T-cell (primary cell): ENCODE measurements at places on chromosomes 3 and 15. TPM values are rescaled to one million over a fixed set of nuclear protein-coding genes. Genes with fewer than 3 reads are reported as not detected.
A peak's percentile ranks its signal among the peaks of the same experiment; 100 is the strongest.

The MRAS gene
- total RNA-seq, result 0.49 TPM

The VPS8 gene
- 95.6 TPM for total RNA-seq

The HOMER2 gene
- total RNA-seq, result 7.3 TPM

The MYL3 gene
- total RNA-seq, result not detected

The AGBL1 gene
- not detected for total RNA-seq

DNA sequence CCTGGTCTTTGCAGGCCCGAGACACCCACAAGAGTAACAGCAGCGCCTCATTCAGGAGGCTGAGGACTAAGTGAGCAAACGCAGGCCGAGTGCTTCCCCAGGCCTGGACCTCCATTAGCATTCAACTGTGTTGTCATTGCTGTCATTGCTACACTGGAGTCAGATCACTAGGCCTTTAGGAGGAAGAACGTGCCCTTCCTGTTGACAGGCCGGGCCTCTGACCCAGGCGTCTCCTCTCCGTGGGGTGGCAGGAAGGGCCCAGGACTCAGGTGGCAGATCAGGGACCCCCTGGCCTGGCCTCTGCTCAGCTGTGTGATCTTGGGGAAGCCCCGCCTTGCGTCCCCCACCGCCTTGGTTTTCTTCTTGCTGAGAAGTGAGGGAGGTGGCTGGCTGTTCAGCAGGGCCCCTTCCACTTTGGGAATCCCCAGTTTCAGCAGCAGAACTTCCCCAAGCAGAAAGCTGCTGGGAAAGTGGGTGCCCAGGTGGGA, 19.1 kb downstream of the ZDHHC19 start:
- H3K27me3 ChIP-seq, result no peaks in the 10 kb centered on the region
- peak overlapping the region; percentile 84 for H3K27ac ChIP-seq
- DNase-seq, result peak; percentile 61
- H3K4me1 ChIP-seq, result peaks cover 52% of the 10 kb centered on the region
- H3K36me3 ChIP-seq, result no peaks in the 10 kb centered on the region
- H3K4me3 ChIP-seq, result peak overlapping the region; percentile 5

DNA sequence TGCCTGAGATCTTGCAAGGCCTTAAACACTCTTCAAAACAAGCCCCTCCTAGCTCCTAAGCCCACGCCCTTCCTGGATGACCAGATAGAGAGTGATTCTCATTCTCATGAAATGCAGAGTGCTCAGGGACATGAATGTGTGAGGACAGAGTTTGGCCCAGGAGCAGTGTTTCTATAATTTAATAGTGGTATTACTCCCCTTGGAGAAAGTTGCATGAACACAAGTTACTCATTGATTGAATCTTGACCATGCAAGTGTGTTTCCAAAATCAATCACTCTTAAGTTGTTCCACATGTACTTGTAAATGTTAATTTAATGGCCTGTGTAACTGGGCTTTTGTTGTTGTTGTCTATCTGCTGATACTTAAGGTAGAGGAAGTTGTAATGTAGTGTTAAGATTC, 181.6 kb downstream of the ADAMTSL3 start:
- H3K27me3 ChIP-seq, result peaks cover 2% of the 10 kb centered on the region
- no peak overlapping the region for H3K27ac ChIP-seq
- H3K4me1 ChIP-seq, result no peaks in the 10 kb centered on the region
- no peaks in the 10 kb centered on the region for H3K36me3 ChIP-seq
- DNase-seq, result no peak

DNA sequence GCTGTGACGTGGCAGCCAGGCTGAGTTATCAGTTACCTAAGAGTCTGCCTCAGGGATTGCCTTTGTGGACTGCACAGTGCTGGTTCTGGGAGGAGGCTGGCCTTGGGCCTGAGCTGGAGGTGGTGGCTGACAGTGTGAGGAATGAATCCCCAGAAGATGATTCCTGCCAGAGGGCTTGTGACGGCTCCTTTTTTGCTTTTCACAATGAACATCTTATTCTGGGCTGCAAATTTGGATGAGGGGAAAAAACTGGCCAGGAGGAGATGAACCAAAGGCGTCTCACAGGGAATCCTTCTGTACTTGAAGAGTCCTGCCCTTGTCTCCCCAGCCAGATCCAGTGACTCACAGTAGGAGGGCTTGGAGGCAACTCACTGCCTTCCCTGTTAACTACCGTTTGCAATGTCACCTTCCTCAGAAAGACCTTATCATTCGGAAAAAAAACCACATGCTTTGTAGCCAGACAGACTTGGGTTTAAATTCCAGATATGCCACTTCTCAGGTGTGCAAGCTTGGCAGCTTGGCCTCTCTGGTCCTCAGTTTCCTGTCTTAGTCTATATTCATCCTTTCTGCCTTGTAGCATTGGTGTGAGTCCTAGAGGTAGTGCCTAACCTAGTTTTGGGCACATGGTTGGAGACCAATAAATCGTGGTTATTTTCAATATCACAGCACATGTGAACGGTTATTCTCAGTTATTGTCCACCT, 19.1 kb downstream of the ST6GAL1 start:
- H3K4me3 ChIP-seq, result no peak overlapping the region
- no peak overlapping the region for H3K27ac ChIP-seq
- peaks cover 5% of the 10 kb centered on the region for H3K4me1 ChIP-seq
- DNase-seq, result no peak
- peaks cover 4% of the 10 kb centered on the region for H3K36me3 ChIP-seq

DNA sequence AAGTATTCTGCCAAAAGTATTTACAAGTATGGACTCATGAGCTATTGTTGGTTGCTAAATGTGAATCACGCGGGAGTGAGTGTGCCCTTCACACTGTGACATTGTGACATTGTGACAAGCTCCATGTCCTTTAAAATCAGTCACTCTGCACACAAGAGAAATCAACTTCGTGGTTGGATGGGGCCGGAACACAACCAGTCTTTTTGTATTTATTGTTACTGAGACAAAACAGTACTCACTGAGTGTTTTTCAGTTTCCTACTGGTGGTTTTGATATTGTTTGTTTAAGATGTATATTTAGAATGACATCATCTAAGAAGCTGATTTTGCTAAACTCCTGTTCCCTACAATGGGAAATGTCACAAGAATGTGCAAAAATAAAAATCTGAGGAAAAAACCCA, 30.3 kb downstream of the SYNM start:
- H3K27me3 ChIP-seq, result no peaks in the 10 kb centered on the region
- no peak overlapping the region for H3K27ac ChIP-seq
- no peaks in the 10 kb centered on the region for H3K4me1 ChIP-seq
- H3K36me3 ChIP-seq, result no peaks in the 10 kb centered on the region
- H3K4me3 ChIP-seq, result no peak overlapping the region

DNA sequence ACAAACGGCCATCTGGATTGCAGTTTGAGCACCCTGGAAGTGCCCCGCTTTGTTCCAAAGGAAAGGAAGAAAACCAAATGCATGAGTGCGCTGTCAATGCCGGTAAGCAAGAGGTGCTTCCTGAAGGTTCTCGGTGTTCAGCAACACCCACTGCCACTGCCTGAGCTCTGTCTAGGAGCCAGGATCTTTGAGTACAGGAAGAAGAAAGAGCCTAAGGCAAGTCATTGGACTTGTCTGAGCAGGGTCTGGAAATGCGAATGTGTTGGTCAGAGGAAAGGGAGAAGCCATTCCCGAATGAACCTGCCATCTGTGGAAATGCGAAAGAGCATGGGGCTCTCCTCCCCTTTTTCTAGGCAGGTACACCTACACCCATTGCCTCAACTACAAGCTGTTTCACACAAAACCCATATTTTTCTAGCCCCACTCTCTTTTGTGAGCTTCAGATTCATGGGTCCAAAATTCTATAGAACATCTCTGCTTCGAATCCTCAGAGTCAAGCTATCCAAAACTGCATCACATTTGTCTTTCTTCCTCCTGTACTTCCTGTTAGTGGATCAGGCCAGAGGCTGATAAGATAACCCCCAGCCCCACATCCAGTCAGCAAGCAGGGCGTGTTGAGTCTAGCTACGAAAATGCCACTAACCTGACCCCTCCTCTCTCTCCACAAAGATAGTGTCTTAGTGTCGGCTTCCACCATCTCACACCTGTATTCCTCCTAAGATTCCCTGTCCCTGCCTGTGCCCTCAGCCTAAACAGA, 55.6 kb upstream of the C15orf61 start:
- no peaks in the 10 kb centered on the region for H3K27me3 ChIP-seq
- no peak for DNase-seq
- no peaks in the 10 kb centered on the region for H3K36me3 ChIP-seq
- no peaks in the 10 kb centered on the region for H3K4me1 ChIP-seq
- no peak overlapping the region for H3K4me3 ChIP-seq
- H3K27ac ChIP-seq, result no peak overlapping the region

GRCh38 chr15:100665570-100665969, 63.2 kb downstream of the ASB7 start:
- no peaks in the 10 kb centered on the region for H3K27me3 ChIP-seq
- H3K36me3 ChIP-seq, result no peaks in the 10 kb centered on the region
- no peaks in the 10 kb centered on the region for H3K4me1 ChIP-seq
- no peak overlapping the region for H3K27ac ChIP-seq
- H3K4me3 ChIP-seq, result no peak overlapping the region

GRCh38 chr3:190443257-190443656, 6.4 kb downstream of the TMEM207 start:
- DNase-seq, result no peak
- H3K4me1 ChIP-seq, result peaks cover 9% of the 10 kb centered on the region
- H3K36me3 ChIP-seq, result no peaks in the 10 kb centered on the region
- no peaks in the 10 kb centered on the region for H3K27me3 ChIP-seq
- H3K27ac ChIP-seq, result no peak overlapping the region
- H3K4me3 ChIP-seq, result no peak overlapping the region

GRCh38 chr3:170355738-170356595, 1.5 kb upstream of the SKIL start:
- no peaks in the 10 kb centered on the region for H3K36me3 ChIP-seq
- peak overlapping the region; percentile 78 for H3K27ac ChIP-seq
- no peaks in the 10 kb centered on the region for H3K27me3 ChIP-seq
- peak overlapping the region; percentile 66 for H3K4me3 ChIP-seq
- no peak for DNase-seq

DNA sequence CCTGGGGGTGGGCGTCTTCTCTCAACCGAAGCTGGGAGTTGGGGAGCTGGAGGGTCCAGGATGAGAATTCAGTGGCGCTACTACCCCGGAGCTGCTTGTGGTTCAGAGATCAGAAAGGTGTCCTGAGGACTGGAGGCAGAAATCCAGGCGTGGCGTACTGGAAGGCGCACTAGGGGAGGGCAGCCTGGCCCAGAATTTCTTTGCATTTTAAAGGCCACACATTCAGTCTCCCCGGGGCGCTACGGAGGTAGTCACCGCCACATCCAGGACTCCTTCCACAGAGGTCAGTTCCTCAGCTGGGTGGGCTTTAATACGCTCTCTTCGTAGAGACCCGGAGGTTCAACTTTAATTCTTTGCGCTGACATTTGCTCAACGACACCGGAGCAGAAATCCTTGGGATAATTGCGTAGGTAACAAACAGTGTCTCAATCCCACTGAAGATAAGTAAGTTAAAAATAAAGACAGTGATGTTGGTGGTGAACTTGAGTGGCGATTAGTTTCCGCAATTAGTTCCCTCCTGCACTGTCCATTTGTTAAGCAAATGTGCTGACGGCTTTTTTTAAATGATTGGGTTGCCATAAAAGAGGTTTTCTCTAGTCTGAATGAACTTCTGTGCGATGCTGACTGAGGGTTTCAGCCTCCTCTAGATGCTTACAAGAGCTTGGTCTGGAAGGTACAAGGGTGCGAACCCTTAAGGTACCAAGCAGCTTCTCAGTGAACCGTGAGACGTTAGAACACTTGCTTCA, 535 bp downstream of the MCTP2 start:
- H3K27me3 ChIP-seq, result no peaks in the 10 kb centered on the region
- H3K4me1 ChIP-seq, result peaks cover 26% of the 10 kb centered on the region
- DNase-seq, result no peak
- H3K36me3 ChIP-seq, result no peaks in the 10 kb centered on the region
- peak overlapping the region; percentile 72 for H3K4me3 ChIP-seq

GRCh38 chr3:149512073-149512782, 37.7 kb downstream of the TM4SF4 start:
- no peaks in the 10 kb centered on the region for H3K36me3 ChIP-seq
- no peaks in the 10 kb centered on the region for H3K4me1 ChIP-seq
- DNase-seq, result no peak
- H3K27ac ChIP-seq, result no peak overlapping the region

- no peaks in the 10 kb centered on the region for H3K27me3 ChIP-seq
- DNase-seq, result no peak
- no peaks in the 10 kb centered on the region for H3K4me1 ChIP-seq
- no peak overlapping the region for H3K27ac ChIP-seq
- H3K36me3 ChIP-seq, result no peaks in the 10 kb centered on the region
- no peak overlapping the region for H3K4me3 ChIP-seq
Observed at GRCh38 chr15:34185666-34186065, 24.2 kb downstream of the KATNBL1 start.

DNA sequence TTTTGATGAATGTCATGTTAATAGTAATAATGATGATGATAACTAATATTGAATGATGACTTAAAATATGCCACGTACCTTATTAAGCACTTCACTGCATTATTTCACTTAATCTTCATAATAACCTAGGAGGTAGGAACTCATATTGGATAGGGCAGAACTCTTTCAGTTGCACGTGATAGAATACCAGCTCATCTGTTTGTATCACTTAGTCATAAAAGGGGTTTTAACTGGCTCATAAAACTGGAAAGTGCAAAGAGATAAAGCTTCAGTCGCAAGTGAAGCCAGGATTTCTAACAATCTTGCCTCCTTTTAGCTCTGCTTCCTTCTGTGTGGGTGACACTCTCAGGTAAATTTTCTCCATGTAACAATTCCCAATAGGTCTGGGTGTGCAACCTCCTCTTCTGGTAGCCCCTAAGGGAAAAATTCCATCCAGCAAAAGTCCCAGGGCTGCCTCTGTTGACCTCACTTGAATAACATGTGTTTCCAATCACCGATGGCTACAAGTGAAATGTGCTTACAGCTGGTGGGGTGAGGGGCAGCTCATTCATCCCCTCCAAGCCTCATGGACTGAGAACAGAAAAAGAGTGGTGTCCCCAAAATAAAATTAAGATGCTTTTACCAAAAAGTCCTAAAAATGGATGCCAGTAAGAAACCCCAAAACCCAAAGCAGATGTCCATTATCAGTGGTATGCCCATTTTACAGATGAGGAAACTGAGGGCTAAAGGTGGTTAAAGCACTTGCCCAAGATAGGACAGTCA, 9.3 kb downstream of the GXYLT2 start:
- no peak overlapping the region for H3K4me3 ChIP-seq
- no peaks in the 10 kb centered on the region for H3K36me3 ChIP-seq
- no peaks in the 10 kb centered on the region for H3K27me3 ChIP-seq
- no peaks in the 10 kb centered on the region for H3K4me1 ChIP-seq

DNA sequence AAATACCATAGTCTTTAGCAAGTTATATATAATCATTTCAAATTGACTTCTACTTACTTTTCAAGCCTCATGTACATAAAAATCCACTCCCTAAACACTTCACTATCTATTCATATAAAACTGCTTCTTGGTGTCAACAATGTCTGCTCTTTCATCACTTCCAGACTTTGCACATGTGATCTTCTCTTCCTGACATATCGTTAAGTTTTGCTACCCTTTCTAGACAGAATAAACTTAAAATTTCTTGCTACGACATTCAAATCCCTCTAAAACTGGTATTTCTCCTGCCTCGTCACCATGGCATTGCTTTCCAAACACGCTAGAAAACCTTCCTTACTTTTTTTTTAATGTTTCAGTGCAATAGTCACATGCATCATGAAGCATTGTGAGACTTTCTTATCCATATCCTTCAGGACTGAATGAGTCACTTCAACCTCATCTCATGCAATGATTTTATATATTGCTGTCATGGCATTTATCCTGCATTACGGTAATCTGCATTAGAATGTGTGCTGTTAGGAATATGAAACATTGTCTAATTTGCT, 122.8 kb downstream of the GMNC start:
- H3K4me1 ChIP-seq, result no peaks in the 10 kb centered on the region
- no peaks in the 10 kb centered on the region for H3K36me3 ChIP-seq
- H3K4me3 ChIP-seq, result no peak overlapping the region
- DNase-seq, result no peak
- no peaks in the 10 kb centered on the region for H3K27me3 ChIP-seq
